ENCODE measurements at places on chromosomes 6 and 20.

- no peak for DNase-seq
These were observed 248.9 kb downstream of the PTPRK start for GRCh38 chr6:128271527-128271926.

DNA sequence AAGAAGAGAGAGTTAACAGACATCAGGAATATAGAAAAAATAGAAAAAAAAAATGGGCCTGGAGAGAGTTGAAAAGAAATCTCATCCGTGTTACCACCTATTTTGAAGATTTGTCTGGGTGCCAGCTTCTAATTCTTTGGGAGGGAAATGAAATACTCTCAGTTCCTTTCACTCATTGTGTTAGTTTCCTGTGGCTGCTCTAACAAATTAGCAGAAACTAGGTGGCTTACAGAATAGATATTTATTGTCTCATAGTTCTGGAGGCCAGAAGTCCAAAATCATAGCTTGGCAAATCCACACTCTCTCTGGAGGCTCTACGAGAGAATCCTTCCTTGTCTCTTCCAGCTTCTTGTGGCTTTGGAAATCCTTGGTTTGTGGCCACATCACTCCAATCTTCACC, 225.1 kb upstream of the BTBD3 start:
- DNase-seq = no peak

- DNase-seq = no peak
These were observed 47.4 kb downstream of the RBM38 start for GRCh38 chr20:57438552-57438951.

DNA sequence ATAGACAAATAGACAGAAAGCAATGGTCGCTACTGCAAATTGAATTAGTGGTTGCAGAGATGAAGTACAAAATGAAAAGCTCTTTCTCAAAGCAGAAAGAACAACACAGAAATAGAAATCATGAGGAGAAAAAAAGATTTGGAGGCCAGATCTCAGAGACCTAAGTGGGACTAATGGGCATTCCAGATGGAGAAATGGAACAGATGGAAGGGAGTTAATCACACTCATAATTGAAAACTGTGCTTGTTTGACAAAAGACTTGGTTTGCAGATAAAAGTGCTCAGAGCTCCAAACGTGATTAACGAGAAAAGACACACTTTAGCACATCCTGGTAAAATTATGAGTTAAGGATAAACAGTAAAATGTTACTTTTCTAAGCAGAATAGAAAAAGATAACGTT, 58.1 kb upstream of the SNRPB2 start:
- no peak for DNase-seq

DNA sequence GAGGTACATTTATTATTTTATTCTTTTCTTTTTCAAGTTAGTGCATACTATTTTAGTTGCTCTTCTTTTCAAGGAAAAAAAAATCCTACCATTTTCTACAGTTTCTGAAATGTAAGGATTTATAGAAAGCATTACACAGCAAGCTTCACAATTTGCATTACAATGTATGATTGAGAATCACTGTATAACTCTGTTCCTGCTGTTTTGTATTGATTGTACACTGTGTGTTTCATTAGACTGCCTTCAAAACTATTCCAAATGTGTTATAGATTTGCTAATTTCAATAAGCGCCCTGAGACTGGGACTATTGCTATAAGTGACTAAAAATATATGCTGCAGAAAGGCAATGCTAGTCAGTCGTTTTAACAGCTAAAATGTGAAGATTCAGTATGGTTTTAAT, 479.7 kb upstream of the EYS start:
- DNase-seq = no peak

GRCh38 chr6:107612762-107613415, 123.0 kb downstream of the SOBP start:
- DNase-seq = no peak

DNA sequence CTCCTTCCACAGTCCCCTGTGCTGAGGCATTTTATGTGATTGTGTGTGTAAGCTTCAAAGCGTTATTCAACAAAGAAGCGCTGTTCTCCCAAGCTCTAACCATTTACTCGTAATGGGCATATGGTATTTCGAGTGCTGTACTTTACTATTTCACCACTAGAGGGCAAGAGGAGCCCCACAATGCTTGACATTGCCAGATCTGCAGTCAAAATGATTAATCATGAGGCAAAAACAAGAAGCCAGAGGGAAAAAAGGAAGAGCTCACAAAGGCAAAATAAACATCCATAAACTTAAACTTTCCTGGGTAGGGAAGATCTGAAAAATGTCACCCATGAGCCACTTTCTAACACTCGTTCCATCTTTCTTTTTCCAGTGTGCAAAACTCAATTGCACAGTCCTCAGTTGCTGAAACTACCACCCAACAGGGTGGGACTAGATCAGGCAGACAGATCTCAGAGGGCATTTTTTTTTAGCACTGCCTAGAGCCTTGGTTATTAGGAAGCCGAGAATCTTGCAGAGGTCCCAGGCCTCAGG, 215.0 kb upstream of the PLCB4 start:
- DNase-seq = peak; percentile 85

GRCh38 chr20:41154436-41155176, 17.3 kb downstream of the PLCG1 start:
- no peak for DNase-seq

DNA sequence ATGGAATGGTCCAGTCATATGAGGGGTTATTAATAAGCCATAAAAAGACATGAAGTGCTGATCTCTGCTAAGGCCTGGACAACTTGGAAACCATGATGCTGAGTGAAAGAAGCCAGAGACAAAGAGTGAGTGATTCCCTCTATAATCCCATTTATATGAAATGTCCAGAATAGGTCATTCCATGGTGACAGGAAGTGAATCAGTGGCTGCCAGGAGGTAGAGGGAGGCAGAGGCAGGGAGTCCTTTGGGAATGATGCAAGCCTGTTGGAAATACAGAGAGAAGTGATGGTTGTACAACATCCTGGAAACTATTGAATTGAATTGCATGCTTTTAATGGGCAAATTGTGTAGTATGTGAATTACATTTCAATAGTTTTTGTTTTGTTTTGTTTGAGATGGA, 26.4 kb downstream of the ANKRD60 start:
- no peak for DNase-seq

- DNase-seq = no peak
These were observed 5.5 kb upstream of the NPBWR2 start for GRCh38 chr20:64112691-64113443.

GRCh38 chr20:15289337-15289736, 951.9 kb upstream of the FLRT3 start:
- DNase-seq = no peak

GRCh38 chr6:56904068-56904467, 50.8 kb upstream of the BEND6 start:
- no peak for DNase-seq

- DNase-seq = no peak
These were observed 13.3 kb downstream of the NFATC2 start for GRCh38 chr20:51529081-51529681.

DNA sequence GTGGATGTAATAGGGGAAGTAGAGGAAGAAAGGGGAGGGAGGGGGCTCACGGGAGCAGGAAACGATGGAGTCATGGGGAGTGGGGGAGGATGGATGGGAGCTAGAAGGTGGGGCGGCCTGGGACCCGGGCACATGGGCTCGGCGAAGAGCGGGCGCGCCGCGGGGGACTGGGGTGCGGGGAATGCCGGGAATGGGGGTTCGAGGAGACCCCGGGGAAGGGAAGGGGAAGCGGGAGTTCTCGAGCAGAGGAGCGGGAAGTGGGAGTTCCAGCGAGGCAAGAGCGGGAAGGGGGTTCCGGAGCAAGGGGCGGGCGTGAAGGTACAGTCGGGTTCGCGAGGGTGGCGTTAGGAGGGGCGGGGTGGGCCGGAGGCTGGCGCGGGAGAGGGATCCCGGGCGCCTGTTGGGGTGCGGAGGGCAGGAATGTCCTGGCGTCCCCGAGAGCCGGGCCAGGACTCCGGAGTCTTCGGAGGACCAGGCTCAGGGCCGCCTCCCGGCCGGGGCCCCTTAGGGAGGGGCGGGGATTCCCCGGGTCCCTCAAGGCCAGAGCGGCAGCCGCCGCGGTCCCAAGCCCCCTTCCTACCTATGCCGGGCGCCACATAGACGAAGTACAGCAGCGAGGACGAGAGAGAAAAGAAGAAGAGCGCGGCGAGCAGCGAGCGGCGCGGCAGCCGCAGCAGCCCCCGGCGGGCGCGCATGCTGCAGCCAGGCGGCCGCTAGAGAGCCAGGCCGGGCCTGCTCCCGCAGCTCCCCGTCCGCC, 504 bp downstream of the B4GALT5 start:
- peak; percentile 84 for DNase-seq

DNA sequence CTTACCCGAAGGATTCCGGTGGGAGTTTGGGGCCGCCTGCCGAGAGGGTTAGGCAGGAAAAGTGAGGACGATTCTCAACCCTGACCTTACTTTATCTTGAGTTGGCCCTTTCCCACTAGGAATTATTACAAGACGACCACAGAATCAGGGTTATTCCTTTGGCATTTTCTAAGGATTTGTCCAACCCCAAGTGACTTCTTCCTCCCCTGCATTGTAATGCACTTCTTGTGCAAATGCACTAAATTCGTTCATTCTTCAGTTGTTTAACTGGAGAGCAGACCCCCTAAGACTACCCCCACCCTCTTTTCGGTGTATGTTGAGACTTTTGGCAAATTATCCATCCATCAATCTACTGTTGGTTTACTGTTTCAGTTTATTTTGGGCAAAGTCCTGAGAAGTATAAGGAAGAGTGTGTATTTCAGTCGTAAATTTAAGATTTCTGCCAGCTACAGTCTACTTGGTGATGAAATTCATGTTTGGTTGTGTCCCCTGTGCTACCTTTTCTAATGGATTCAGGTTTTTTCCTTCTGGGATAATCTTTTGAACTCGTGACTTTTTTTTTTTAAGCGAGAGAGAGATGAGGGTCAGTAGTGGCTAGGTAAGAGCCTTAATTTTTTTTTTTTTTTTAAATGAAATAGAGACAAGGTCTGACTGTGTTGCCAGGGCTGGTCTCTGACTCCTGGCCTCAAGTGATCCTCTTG, 611 bp upstream of the TMEM217 start:
- no peak for DNase-seq

- peak; percentile 50 for DNase-seq
These were observed 287.1 kb upstream of the PRDM1 start for GRCh38 chr6:105799056-105799455.

- DNase-seq = no peak
These were observed 21.2 kb downstream of the ARFGEF2 start for GRCh38 chr20:48942730-48943129.

DNA sequence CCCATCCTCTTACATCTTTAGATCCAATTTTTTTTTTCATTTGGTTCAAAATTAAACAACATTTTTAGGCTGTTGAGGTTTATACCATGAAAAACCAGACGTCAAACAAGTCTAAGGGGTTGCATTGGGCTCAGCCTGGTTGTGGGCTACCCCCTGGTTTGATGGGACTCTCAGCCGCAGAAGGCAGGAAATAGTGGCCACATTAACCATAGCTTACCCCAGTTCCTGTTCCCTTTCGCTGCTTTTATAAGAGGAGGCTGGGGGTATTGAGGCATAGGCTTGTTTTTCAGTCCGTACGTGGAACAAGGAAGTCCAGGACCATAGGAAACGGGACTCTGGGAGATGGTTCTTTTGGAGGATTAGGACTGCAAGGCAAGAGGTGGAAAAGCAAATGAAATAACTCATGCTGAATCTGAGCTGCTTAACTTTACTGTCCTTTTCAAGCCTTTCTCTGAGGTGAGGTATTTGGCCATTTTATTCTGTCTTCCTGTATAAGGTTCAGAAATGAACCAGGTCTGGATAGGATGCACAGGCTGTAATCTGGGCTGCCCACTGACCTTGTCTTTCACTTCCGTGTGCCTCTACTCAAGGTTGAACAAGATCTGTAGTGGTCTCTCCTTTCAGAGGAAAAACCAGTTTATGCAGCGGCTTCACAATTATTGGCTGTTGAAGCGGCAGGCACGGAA, 7.7 kb downstream of the BRPF3 start:
- no peak for DNase-seq

- no peak for DNase-seq
These were observed 384.8 kb downstream of the TFAP2B start for GRCh38 chr6:51203504-51203903.

DNA sequence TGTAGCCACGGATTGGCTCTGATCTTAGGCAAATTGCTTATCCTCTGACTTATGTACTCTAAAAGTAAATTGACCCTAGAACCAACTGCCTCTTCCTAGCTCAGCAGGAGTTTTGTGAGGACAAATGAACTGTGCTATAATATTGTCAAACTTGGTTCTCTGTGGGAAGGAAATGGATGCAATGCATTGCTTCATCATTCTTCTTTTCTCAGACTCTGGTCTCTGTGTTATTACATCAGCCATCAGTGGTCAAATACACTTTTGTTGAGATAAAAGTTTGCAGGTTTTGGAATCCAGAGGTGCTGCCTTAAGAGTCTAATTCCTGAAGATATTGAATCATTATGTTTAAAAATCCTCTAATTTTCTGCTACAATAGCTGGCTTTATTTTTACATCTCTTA, 64.9 kb downstream of the SLC24A3 start:
- DNase-seq = no peak

DNA sequence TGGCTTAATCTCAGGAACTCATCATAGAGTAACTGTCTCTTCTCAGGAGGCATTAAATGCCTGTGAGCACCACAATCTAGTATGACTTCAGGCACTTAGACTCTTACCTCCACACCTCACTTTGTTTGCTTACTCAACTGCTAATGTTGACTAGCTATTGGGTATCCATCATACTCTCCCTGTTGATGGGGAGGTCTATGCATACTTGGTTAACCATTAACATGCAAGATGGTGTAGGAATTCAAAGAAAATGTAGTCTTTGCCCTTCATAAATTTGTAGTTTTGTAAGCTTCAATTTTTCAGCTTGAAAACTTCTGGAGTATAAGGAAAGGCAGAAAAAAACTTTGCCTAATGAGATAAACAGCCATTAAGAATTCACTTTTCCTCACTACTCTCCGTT, 501.0 kb upstream of the MARCKS start:
- no peak for DNase-seq

DNA sequence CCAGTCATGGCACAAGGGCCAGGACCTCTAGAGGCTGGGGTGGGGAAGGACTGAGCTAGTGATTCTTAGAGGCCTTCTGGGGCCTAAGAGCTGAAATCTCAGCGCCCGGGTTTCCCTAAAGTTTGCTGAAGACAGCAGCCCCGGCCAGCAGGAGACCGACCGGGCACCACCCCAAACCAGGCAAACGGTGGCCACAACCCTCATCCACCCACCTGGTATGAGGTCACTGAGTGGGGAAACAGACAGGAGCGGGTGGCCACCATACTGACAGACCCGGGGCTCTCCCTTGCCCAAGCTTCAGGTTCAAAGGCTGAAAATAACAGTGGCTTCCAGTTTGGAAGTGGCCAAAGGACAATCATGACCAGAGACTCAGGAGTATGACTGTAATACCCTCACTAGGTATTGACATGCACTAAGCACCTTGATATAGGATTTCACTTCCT, 35.0 kb upstream of the ID1 start:
- DNase-seq = peak; percentile 58

GRCh38 chr6:3292431-3293197, 33.9 kb downstream of the PSMG4 start:
- DNase-seq = no peak
